ENCODE measurements at places on chromosomes 7 and 10.

- no peak for DNase-seq
Measured at GRCh38 chr7:46746695-46747687, 825.9 kb upstream of the IGFBP3 start.

GRCh38 chr7:50711271-50712175, 71.2 kb downstream of the GRB10 start:
- DNase-seq, result peak; percentile 54

DNA sequence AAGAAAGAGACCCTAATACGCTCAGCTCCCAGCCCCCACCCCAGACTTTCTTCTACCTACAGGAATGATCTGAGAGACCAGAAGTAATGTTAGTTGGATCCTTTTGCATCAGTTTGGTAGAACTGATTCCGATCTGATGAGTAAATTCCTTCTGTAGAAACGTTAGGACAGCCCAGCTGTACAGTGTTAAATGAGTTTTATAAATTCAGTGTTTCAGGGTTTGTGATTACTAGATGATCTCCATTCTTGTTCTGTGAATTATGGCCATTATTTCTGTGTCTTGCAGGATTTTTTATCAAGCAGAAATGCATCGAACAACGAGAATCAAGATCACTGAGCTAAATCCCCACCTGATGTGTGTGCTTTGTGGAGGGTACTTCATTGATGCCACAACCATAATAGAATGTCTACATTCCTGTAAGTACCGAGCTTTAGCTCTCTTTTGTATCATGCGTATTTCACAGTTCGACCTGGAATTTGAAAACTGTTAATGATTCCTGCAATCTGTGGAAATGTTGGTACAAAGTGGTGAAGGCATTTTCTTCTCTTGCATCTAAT, 5.3 kb downstream of the BMI1 start:
- no peak for DNase-seq

GRCh38 chr10:22010973-22011408, 7.5 kb upstream of the DNAJC1 start:
- no peak for DNase-seq

DNA sequence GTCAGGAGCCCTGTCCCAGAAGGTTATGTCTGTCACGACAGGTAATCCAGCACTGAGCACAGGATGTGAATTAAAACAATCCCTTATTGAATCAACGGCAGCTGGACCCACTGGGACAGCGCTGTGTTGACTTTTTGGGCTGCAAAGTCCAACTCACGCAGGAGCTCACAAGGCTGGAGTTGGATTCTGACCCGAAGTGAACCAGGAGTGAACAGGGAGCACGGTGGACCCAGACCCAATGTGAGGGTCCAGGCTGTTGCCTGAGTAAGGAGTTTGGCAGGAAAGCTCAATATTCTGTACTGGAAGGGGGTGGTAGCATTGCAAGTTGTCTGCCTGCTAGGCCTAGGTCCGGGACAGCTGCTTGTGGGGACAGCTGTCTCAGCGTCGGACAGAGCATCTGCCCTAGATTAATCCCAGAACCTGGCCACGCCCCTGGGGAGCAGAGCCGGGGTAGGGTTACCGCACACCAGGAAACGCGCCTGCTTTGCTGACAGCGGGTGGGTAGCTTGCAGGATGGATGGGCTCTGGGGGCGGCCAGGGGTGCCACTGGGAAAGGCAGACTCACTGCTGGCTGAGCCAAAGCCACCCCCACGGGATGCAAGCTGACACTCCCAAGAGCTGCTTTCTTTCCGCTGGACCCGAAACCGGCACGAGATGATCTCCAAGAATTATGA, 24.0 kb downstream of the COL26A1 start:
- no peak for DNase-seq

- peak; percentile 4 for DNase-seq
Measured at GRCh38 chr10:30645340-30645827, 15.8 kb upstream of the LYZL2 start.

- DNase-seq, result peak; percentile 92
Measured at GRCh38 chr7:143372070-143372469, 9.1 kb upstream of the ZYX start.

DNA sequence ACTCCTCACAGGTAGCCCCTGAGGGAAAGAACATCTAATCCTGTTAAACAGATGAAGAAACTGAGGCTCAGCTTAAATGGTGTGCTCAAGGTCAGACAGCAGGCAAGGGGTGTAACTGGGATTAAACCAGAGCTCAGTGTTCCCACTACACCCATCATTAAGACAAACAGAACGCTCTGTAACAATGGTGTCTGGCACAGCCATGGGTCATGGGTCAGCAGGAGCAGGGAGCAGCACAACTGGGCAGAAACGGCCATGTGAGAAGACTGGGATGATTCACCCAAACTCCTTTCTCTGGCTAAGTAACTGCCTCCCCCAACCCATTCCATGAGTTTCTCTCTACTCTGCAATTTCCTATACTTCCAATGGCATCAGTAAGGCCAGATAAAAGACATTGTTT, 85.5 kb upstream of the PDE1C start:
- DNase-seq, result no peak

DNA sequence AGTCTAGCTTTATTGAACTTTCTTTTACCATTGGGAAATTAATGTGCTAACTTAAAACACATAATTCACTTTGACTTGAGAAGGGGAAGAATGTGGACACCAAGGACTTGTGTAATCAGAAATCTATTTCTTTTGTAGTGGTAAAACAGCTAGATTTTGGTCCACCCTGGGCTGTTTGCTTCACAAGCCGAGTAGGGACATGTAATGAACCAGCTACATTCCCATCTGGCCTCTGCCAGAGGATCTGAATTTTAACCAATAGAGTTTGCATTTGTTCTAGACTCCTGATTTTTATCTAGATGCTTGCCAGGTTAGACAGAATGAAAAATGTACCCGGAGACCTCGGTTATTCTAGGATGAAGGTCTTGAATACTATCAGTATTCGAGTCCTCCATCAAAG, 1.9 kb downstream of the CACNB2 start:
- no peak for DNase-seq

- peak; percentile 55 for DNase-seq
Measured at GRCh38 chr10:26776258-26776657, 78.8 kb downstream of the PDSS1 start.

Data from epithelial cell of esophagus (primary cell).